Sciatic nerve (tissue), 2 donors: ENCODE measurements at places on chromosomes 13 and 19. TPM values are rescaled to one million over a fixed set of nuclear protein-coding genes. Genes with fewer than 3 reads are reported as not detected.

The TMC4 gene
- total RNA-seq: 2.9 TPM

DNA sequence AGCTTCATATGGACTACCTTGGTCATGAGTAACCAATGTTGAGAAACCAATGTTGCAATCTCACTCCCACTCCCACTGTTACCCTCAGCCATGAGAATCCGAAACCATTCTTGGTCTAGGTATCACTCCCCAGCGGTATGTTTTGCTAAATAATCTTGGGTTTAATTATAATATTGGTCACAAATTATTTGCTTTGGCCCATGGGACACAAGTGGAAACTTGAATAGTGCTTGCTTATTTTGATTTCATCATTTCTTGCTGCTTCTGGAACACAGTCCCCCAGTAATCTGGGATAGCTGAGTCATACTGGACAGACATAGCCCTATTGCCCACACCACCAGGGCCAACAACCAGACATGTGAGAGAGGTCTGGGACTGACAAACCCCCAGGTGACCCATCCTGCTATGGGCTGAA, 171.6 kb upstream of the IPO5 start:
- DNase-seq: peak; percentile 65

DNA sequence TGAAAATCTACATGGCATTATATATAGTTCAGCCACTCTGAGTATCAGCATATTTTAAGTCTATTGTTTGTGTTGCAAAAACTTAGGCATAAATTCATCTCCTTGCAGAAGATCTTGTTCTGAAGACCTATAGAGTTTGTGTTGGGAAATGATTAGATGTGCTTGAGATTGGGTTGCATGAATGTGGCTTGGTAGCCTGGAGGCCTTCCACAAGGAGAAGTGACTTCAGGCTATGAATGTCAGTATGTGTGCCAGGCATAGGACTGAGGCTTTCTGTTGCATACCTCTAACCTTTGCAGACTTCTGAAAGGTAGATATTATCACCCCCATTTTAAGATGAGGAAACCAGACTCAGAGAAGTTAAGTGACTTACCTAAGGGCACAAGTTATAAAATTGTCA, 188.6 kb downstream of the OLFM4 start:
- no peak for DNase-seq

The PCDH17 gene
- 8.0 TPM for total RNA-seq

- DNase-seq: no peak
Observed at GRCh38 chr13:38537051-38537450, 149.8 kb upstream of the FREM2 start.

The FCGBP gene
- total RNA-seq: 83.1 TPM

GRCh38 chr13:58906329-58907007, 1257.3 kb downstream of the DIAPH3 start:
- no peak for DNase-seq

The ZNF701 gene
- total RNA-seq: 22.4 TPM

- no peak for DNase-seq
Observed at GRCh38 chr19:38151242-38151641, 72.8 kb downstream of the DPF1 start.

The ATP8A2 gene
- total RNA-seq: 1.2 TPM

The CAPN12 gene
- total RNA-seq: 5.6 TPM

- DNase-seq: no peak
Observed at GRCh38 chr19:2661615-2662014, 40.9 kb downstream of the GNG7 start.

DNA sequence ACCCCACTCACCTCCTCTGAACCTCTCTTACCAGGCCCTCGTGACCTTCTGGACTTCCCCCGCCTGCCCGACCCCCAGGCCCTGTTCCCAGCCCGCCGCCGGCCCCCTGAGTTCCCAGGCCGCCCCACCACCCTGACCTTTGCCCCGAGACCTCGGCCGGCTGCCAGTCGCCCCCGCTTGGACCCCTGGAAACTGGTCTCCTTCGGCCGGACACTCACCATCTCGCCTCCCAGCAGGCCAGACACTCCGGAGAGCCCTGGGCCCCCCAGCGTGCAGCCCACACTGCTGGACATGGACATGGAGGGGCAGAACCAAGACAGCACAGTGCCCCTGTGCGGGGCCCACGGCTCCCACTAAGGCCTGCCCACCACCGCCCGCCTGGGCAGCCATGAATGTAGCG, 3.2 kb downstream of the TTC9B start:
- DNase-seq: no peak

DNA sequence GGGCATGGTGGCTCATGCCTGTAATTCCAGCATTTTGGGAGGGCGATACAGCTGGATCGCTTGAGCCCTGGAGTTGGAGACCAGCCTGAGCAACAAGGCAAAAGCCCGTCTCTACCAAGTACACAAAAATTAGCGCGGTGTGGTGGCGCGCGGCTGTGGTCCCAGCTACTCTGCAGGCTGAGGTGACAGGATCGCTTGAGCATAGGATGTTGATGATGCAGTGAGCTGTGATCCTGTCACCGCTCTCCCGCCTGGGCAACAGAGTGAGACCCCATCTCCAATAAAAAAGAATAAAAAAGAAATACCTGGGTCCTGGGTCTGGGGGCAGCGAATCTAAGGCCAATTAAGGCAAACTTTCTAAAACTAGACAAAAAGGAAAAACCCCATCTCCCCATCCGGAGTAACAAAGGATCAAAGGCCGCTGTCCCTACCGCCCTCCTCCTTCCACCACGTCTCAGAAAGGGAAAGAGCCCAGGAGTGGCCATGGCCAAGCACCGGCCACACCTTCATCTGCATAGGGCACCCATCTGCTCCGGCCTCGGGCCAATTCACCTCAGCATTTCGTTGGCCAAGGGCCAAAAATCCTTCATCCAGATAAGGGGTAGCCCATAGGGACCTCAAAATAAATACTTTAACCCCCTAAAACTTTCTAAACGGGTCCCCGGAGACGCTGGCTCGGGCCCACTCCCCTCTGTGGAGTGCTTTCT, 851 bp downstream of the ZNF320 start:
- peak; percentile 65 for DNase-seq

GRCh38 chr13:62910541-62911060, 1495.0 kb upstream of the PCDH20 start:
- DNase-seq: no peak

- DNase-seq: no peak
Observed at GRCh38 chr19:42032431-42032830, 37.6 kb downstream of the GRIK5 start.

GRCh38 chr13:101612735-101613134, 160.3 kb downstream of the ITGBL1 start:
- no peak for DNase-seq
